ENCODE measurements at places on chromosomes 5 and 9.

GRCh38 chr5:14316471-14316870, 173.3 kb downstream of the TRIO start:
- DNase-seq, result no peak

DNA sequence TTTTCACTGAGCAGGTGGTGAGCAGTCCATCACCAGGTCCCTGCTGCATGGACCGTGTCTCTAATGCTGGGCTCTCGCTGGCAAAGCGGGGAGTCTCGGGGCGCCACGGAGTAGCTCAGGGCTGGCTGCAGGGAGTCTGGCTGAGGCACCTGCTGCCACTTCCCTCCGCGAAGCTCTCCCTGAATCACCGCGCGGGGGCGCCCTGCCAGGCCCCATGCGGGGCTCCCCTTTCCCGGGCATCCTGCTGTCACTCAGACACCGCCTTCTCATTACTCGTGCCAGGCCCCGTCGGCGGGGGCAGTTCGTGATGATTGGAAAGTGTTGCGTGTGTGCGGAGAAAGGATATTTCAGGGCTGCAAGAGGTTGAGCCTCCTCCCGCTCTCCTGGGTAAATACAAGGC, 335.8 kb downstream of the IRX2 start:
- DNase-seq, result no peak

DNA sequence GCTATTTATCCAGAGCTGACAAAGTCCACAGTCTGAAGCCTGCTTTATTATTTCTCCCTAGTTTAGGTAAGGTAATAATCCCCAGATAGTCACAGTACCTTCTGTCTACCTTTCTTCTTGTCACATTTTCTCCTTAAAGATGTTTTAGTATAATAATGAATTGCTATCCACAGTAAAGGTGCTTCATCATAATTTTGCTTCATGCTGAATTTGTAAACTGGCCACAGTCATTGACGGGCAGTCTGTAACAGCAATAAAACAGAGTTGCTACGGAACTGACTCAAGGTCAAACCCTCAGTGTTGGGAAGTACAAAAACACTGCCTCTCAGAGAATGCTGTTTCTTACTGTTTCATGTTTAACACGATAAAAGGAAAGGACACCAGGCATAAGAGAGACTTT, 195.7 kb downstream of the ZNF608 start:
- DNase-seq, result no peak

- no peak for DNase-seq
Observed at GRCh38 chr9:36791222-36791950, 218.7 kb downstream of the MELK start.

DNA sequence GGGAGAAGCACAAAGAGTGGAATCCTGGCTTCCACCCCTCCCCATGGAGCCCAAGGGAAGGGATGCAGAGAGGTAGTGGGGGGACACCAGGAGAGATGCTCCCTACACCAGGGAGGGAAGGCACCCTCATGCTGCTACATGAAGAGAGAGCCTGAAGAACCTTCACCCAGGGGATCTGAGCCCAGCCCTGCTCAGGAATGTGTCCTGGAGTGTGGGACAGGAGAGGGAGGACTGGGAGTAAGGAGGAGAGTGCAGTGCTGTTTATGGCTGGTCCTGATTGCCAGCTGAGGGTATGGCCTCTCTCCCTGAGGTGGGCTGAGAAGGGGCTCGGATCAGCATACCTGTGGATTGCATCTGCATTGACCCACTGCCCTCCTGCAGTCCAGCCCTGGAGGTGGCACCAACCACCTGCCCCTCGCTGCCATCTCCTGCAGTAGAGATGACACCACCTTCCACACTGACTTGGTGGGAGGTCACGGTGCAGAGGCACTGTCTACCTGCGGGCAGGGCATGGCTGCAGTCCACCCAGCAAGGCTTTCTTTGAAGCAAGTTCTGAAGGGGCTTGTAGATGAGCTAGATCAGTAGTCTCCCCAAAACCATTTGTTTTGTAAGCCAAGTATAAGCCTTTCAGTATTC, 114.9 kb upstream of the SLC25A48 start:
- DNase-seq, result no peak

GRCh38 chr5:27818888-27819287, 780.5 kb upstream of the CDH9 start:
- DNase-seq, result no peak

DNA sequence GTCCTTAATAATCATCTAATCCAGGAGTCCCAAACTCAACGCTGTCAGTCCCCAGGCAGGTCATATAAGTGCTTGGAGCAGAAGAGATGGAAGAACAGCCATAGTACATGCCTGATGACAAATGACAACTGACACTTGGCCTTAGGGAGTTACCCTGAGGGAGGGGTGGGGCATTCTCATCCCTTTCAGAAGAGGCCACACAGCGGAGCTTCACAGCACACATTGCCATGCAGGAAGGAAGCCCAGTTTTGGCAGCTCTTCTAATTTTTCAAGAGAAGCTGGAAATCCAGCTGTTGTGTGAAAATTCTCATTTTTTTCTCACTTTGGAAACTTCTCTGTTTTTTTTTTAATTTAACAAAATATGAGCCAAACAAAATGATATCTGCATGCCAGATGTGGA, 89.0 kb downstream of the ASTN2 start:
- no peak for DNase-seq

- DNase-seq, result no peak
Observed at GRCh38 chr9:27337833-27338526, 41.0 kb upstream of the EQTN start.

DNA sequence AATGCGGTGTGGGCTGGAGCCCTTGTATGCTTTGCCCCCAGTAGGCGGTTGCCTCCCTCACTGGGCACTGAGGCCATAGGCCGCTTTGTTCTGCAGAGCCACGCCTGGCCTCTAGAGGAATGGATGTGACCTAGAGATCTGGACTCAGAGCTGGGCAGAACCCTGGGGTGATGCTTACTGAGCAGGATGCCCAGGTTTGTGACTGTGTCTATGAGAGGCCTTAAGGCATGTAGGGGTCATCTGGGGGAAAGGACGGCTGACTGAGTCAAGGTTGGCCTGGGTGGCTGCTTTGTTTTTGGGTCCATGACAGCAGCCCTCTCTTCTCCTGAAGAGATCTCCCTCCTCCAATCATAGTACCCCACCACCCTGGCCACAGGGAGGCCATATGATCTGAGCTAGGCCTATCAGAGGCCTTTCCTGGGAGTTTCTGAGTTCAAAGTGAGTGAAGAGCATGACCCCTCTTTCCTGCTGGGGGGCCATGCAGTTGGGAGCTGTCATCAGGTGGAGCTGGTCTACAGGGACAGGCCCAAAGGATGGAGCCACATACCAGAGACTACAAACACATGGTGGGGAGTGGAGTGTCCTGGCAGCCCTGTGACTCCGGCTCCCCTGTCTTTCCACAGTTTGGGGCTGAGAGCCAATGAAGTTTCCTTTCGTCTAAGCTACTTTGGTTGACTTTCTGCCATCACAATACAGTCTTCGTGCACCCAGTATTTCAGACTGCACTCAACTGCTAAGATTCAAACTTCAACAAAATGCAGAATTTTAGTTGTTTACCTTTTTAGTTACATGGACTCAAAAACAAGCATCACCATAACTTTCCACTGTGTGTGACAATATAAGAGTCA, 165.4 kb downstream of the AUH start:
- DNase-seq, result no peak

- no peak for DNase-seq
Observed at GRCh38 chr5:148205044-148205806, 2.4 kb downstream of the SPINK6 start.

GRCh38 chr5:15170173-15170572, 298.6 kb upstream of the ANKH start:
- no peak for DNase-seq

GRCh38 chr5:91706785-91707520, 323.8 kb upstream of the ARRDC3 start:
- no peak for DNase-seq

- no peak for DNase-seq
Observed at GRCh38 chr9:92986176-92987119, 39.1 kb downstream of the FGD3 start.

- no peak for DNase-seq
Observed at GRCh38 chr5:45680950-45681349, 15.2 kb downstream of the HCN1 start.

- no peak for DNase-seq
Observed at GRCh38 chr9:121983736-121984135, 109.4 kb downstream of the TTLL11 start.

DNA sequence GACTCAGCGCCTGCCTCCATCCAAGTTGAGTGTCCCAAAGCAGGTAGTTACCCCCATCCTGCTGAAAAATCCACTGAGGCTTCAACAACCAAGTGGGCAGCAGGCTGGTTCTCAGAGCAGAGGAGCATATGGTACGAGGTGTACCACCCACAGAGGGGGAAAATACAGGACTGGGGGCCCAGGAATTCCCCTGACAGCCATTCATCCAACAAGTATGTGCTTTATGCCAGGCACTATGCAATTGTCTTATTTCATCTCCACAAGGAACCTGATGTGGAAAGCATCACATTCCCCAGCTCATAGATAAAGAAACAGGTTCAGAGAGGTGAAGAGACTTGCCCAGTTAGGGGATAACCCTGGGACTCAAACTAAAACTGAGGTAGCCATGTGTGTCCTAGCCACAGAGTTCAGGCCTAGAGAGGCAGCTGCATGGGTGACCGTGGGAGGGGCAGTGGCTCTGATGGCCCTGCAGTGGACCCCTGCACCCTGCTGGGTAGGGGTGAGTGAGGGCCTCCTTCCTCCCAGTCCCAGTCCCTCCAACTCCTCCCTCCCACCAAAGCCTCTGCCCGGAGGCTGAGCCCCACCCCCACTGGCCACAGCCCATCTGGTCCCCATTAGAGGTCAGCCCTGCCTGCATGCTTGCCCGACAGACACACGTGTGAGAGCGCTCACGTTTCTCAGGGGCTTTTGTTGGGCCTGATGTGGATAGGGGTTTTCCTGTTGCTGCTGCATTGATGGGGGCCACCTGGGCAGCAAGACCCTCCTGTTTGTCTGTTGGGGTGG, 11.5 kb downstream of the PDLIM4 start:
- peak; percentile 40 for DNase-seq
